ENCODE measurements at places on chromosomes 1 and 21. TPM values are rescaled to one million over a fixed set of nuclear protein-coding genes. Genes with fewer than 3 reads are reported as not detected.

DNA sequence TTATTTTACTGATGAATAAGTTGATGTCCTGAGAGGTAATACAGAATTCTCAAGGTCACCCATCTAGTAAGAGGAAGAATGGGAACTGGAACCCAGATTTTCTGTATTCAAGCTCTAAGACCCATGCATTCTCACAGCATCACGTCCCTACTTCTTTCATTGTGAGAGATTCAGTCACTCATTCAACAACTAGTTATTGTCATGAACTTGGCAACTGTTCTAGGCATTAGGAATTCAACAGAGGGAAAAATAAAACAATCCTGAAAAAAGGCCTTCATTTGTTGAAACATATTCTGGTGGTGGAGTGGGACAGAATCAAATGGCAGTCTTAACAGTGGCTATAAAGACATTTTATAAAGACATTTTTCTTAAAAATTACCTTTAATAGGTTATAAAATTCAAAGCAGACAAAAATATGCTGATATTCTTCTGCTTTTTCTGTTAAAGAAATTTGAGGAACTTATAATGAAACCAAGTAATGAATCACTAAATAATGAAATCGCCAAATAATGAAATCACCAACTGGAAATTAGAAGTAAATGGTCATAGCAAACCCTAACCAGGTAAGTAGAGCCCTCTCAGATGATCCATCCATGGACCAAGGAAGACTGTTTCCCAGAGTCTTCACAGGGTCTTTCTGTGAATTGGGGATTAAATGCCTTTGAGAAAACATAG lies 136.5 kb upstream of the DPYD start:
- no peak for DNase-seq

- no peak for DNase-seq
Observed at GRCh38 chr21:38610623-38611251, 112.5 kb upstream of the ERG start.

GRCh38 chr1:189027512-189027911 lies 1450.2 kb downstream of the BRINP3 start:
- no peak for DNase-seq

- DNase-seq = no peak
Observed at GRCh38 chr1:227744668-227745067, 9.4 kb downstream of the SNAP47 start.

DNA sequence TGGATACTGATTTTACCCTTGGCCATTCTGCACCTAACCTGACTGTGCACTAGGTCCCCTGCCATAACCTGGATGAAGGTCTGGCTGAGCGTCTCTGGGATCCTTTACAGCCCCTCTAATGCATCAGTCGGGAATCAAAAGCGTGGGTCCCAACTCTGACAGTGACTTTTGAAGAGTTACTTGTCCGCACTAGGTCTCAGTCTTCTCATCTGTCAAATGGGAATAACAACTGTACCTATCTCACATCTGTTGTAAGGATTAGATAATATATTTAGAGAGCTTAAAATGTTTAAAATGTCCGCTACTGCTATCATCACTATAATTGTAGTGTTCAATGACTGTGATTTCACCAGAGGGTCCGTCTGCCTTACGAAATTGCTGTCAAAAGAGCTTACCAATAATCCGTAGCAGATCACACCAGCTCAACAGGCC lies 746 bp downstream of the TADA1 start:
- DNase-seq = no peak

Gene CELA2A
- not detected for polyA plus RNA-seq

All from GM23248 (cell line).